ENCODE measurements at places on chromosomes 6 and 20. TPM values are rescaled to one million over a fixed set of nuclear protein-coding genes. Genes with fewer than 3 reads are reported as not detected.

DNA sequence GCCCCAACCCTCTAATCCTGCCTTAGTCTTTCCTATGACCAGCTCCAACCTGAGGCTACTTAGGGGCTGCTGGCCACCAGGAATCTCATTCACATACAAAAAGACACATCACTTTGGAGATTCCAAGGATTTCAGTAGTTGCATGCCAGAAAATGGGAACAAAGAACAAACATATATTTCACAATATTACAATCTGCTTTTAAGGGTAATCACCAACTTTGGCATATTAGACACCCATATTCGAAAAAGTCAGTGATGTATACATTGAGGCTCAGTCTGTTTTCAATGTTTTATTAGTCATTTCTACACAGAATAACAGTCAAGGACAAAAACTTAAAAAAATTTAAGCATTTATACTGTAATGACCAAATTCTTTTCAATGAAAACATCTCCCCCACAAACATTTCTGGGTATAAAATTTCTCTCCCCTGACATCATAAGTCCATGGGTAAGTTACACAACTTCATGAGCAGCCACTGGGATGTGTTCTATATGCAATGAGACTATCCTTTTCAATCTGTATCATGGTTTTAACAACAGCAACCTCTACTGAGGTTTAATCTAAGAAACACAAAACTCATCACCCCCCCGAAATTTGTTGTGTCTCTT is 103.5 kb downstream of the MAP7 start:
- no peak for DNase-seq
- no peaks in the 10 kb centered on the region for H3K4me1 ChIP-seq
- no peak overlapping the region for H3K27ac ChIP-seq
- H3K36me3 ChIP-seq, result no peaks in the 10 kb centered on the region
- no peaks in the 10 kb centered on the region for H3K27me3 ChIP-seq

The GJA10 gene
- not detected for total RNA-seq

The SPATA25 gene
- 1.4 TPM for total RNA-seq

DNA sequence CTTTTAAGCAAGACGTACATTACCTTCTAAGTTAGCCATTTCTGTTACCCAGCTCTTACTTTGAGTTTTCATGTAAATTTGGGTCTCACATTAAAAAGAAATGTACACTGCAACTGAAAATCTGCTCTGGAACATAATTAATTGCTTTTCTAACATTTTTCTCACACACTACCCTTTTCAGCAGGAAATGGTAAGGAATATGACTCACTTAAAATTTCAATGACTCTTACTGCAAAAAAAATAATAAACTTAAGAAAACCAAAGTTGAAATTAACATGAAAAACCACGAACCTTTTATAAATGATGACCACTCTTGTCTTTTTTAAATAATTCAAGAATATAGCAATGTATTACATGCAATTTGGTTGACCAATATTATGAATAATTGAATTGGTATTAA is 1.3 kb downstream of the CGA start:
- H3K4me3 ChIP-seq, result no peak overlapping the region
- H3K36me3 ChIP-seq, result no peaks in the 10 kb centered on the region
- no peak for DNase-seq
- H3K27me3 ChIP-seq, result no peaks in the 10 kb centered on the region
- H3K27ac ChIP-seq, result no peak overlapping the region

- DNase-seq, result no peak
- peaks cover 40% of the 10 kb centered on the region for H3K36me3 ChIP-seq
- no peaks in the 10 kb centered on the region for H3K4me1 ChIP-seq
- H3K27me3 ChIP-seq, result no peaks in the 10 kb centered on the region
- peak overlapping the region; percentile 22 for H3K27ac ChIP-seq
These were observed 16.8 kb downstream of the VEGFA start for GRCh38 chr6:43786664-43787329.

Measured in endodermal cell (in vitro differentiated cells).